ENCODE measurements at places on chromosomes 16 and 17.

- no peak for DNase-seq
Measured at GRCh38 chr17:80631142-80632045, 86.8 kb downstream of the RPTOR start.

GRCh38 chr16:80319181-80319580, 221.6 kb upstream of the DYNLRB2 start:
- DNase-seq, result no peak

DNA sequence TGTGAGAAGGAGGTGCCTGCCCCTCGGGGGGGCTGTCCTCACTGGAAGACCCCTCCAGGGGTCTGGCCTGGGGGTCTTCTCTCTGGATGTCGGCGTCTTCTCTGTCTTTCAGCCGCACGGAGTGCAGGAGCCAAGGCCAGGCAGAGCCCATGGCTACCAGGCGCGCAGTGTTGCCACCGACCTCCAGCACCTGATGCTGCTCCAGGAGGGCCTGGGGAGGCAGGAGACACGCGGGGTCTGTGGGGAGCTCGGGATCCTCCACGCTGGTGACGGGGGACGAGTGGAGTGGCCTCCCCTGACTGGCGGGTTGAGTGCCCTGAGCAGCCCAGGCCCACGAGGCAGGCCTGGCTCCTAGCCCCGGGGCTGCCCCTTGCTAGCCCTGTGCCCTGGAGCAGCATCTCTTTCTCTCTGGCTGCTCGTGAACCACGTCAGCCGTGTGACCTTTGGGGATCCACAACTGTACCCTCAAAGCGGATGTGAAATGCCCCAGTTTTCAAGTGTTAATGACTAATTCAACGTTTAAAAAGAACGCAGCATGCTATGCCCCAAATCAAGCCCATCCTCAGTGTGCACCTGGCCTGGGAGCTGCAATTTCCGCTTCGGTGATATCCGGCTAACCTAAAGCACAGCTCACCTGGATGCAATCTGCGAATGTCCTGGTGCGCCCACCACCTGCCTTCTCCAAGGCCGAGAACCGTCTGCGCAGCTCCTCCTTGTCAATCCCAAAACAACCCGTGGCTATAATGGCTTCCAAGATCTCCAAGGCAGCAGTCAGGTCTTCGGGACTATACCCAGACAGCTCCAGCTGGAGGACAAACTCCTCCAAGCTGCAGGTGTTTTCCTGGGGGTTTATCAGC, 62.9 kb downstream of the IL21R start:
- DNase-seq, result no peak

GRCh38 chr17:50972577-50972976, 106.4 kb upstream of the TOB1 start:
- DNase-seq, result no peak

DNA sequence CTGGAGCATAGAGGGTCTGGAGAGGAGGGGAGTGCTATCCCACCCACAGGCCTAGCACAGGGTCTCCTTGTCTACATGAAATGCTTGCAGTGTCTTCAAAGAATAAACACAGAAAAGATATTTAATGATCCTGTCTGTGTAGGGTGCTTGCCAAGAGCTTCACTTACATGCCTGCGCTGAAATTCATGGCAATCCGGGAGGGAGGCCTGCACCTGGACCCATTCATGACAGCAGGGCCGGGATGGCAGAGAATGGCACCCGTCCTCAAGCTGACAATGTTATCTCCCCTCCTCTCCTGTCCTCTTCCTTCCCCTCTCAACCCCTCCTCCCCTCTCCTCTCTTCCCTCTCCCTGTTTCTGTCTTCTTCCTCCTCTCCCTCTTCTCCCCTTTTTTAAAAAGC, 2.1 kb downstream of the ADGRG3 start:
- no peak for DNase-seq

GRCh38 chr16:57984443-57985203, 13.7 kb upstream of the CNGB1 start:
- DNase-seq, result peak; percentile 96

DNA sequence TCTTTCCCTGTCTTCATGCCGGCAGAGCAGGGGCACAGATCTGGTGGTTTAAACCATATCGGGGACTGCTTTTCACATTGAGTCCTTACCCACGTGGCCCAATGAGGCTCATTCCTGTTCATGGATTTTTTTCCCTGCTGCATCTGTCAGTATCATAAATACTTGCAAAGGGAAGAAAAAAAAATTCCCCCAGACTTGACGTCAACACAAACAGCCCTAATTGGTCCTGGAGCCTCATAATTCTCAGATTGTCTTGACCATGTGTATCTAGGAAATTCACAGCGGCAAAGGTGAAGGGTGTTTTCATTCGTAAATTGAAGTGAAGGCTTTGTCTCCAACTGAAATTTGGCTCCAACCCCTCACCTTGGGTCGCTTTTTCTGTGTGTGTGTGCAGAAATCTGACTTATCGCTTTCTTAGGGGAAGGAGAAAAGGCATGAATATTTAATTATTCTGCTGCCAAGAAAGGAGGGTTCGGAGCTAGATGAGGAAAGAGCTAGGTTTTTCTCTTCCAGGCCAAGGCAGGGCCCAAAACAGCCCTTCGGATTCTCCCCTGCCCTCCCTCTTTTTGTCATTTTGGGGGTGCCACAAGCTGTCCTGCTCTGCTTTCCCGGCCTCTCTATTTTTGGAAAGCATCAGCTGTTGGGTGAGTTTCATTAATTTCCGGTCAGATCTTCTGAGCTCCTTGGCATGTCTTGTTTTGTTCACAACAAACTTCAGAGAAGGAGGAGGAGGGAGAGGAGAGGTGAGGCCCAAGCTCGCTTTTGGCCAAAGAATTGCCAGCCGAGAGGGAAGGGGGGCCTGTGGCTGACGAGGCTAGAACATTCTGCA, 17.8 kb upstream of the CIBAR2 start:
- DNase-seq, result no peak

- DNase-seq, result peak; percentile 84
Measured at GRCh38 chr17:48427598-48427997, 2.4 kb downstream of the SKAP1 start.

DNA sequence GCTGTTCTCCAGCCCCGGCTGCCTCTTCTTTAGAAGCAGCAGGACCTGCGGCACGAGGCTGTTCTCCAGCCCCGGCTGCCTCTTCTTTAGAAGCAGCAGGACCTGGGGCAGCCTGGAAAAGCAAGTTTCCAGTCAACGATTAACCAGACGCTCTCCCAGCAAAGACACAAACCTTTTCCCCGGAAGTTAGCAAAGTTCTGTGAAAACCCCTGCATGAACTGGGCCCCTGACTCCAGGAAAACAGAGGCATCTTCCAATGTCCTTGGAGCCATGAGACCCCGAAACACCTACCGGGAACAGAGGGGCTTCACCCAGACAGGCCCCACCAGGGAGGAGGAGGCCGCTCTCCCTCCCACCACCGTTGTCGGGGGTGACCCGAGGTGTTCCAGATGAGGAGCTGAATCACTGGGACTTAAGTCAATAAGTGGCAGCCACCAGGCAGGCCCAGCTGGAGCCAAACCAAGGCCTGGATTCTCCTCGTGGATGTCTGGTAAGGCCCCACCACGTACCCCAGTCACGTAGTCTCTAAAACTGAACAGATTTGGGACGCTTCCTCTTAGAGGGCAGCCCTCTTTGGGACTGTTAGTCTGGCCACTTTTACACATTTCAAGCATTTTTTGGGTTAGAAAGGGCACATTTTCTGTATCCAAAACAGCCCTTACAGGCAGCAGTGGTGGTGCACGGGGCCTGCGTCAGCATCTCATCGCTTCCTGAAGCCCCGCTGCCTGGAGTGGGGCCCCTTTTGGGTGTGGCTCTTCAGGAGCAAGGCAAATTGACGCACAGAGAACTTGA, at the start of gene RPH3AL:
Gene RPH3AL (minus strand): TSS at position 387 of the 792 bp plus-strand sequence. CDS start 25,264 bp downstream, outside the sequence.
- no peak for DNase-seq

GRCh38 chr16:19382084-19382801, 35.4 kb upstream of the TMC5 start:
- no peak for DNase-seq

DNA sequence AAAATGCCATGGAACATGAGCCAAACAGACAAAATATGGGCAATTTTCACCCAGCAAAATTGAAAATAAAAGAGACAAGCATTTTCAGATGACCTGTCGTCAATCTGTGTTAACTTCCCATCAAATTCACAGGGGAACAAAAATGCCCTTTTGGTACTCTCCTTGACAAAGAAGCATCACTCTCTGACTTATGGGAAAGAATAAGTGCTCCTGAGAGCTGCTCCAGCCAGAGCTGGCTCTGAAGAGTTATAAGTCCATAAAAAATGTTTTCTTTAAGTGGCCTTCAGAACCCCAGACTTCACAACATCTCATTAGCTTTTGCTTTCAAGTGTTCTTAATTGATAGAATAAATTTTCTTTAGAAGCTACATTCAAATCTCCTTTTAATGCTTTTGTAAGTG, 721.4 kb upstream of the GOT2 start:
- DNase-seq, result no peak

- DNase-seq, result peak; percentile 66
Measured at GRCh38 chr17:45353043-45353442, 36.2 kb upstream of the MAP3K14 start.

- DNase-seq, result peak; percentile 48
Measured at GRCh38 chr16:252366-253337, 18.0 kb downstream of the FAM234A start.

DNA sequence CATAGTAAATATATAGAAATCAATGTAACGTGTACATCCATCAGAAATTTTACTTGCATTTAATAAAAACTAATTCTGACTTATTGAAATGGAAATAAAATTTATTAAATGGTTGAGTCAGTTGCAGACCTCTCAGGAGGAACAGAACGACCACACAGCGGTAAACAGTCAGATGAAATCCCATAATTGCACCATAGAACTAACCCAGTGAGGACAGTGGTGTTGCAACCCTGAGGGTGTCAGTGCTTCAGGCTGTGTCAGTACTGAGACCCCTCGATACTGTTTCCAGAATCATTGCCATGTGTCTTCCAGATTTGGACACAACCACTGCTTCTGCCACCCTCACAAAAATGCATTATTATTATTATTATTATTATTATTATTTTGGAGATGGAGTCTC, 29.0 kb upstream of the SSTR2 start:
- DNase-seq, result no peak

DNA sequence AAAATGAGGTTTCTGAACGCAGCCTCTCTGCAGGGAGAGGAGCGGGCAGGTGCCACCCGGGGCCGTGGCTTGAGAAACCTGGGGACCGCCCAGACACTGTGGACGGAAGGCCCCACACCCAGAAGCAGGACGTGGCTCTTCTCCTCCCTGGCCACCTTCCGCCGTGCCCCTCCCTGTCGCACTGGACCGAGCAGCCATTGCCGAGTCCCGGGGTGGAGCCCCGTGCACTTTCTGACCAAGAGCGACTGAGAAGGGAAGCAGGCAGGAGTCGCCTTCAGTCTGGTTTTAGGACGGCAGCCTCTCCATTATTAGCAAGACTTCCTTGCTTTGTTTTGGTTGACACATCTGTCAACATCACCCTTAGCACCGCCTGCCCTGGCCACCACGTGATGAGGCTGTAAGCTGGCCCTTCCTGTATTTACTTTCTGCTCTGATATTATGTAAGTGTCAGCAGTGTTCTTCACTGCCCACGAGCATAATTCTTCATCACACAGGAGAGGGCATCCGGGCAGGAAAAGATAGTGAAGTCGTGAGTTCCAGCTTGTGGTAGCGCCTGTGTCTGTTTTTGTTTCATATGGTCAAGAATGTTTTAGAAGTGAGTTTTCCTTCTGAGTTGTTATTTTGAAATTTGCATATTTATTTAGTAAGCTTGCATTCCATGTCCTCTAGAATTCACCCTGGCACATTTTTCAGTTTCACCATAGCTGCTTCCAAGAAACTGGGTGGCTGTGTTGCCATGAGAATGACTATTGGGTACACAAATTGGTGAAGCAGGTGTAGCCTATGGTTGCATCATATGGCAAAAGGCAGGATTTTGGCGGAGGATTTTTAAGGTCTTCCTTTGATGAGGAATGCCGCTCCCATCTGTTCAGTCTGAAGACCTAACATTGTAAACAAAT, 1.0 kb downstream of the HERPUD1 start:
- peak; percentile 60 for DNase-seq

DNA sequence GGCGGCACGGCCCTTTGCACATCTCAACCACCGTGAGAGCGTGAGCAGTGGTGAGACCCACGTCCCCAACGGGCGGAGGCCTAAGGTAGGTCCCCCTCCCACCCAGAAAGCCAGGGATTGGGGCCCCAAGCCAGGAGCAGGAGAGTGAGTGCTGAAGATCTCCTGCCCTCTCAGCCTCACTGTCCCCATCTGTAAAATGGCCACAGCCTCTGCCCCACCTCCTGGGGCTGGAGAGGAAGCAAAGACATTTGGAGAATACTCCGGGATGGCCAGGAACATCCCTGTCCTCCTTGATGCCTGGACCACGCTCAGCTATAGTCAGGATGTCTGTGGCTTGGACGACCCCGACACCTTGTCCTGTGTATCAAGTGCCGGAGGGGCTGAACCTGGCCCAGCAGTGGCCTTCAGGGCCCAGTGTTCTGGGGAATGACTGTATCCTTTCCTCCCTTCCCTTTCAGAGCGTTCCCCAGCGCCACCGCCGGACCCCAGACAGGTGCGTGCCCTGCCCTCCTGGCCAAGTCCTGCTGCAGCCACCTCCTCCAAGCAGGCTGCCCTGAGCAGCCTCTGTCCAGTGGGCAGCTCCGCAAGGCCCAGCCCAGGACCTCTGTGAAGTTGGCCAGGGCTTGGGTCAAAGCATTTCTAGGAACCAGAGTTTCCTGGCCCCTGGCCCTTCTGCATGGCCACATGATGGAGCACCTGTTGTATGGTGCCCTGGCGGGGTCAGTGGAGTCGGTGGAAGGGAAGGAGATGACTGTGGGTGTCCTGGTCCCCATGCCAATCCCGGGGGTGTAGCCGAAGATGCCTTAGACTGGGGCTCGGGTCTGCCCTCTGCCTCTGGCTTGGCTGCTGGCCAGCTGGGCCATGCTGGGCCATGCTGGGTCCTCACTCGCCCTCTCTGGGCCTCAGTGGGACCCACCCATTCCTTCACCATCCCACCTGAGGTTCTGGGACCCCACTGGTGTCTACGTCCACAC, 38.4 kb downstream of the ADCY7 start:
- DNase-seq, result no peak

- DNase-seq, result no peak
Measured at GRCh38 chr17:80832266-80832676, 159.4 kb upstream of the CHMP6 start.

- no peak for DNase-seq
Measured at GRCh38 chr16:60214311-60214710, 1480.2 kb upstream of the GOT2 start.

GRCh38 chr16:75750528-75750927, 24.2 kb upstream of the CPHXL start:
- no peak for DNase-seq

Measured in stimulated activated CD4-positive, alpha-beta T cell treated with anti-CD3 and anti-CD28 coated beads, Interleukin-15, amount 100 ng/mL, for 24 hours (primary cell).